ENCODE measurements at places on chromosomes 2 and 18.

DNA sequence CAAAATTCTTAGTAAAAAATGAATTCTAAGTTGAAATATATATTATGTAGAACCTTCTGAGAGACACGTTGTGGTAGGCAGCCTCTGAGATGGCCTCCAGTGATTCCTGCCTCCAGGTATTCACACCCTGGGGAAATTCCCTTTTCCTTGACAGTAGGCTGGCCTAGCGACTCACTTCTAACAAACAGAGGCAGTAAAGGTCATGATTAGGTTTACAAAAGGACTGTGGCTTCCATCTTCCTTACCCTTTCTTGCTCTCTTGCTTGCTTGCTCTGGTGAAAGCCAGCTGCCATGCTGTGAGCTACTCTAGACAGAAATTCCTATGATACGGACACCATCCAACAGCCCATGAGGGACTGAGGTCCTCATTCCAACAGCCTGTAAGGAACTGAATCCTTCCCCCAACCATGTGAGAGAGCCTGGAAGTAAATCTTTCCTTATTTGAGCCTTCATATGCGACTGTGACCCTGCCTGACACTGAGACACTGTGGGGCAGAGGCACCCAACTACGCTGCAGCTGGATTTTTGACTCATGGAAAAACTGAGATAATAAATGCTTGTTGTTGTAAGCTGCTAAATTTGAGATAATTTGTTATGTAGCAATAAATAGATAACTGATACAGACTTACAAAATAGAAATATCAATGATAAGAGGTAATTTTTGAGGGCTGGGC lies 32.7 kb upstream of the SERTAD2 start:
- DNase-seq = no peak

DNA sequence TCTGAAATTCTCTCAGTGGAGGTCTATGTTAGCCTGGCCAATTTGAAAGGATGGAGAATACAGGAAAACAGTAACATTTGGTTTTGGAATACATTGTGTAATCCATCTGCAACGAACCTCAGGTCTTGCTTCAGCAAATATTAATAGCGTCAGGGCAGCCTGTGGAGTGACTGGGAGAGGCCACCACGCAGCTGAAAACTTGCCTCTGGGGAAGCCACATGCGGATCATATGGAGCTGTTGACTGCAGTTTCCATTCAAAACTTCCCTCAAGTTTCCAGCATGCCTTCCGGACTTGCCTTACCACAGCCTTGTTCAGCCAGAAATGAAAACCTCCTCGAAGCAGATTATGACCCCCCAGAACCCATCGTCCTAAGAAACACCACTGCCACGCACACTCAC lies 25.7 kb downstream of the BCL11A start:
- DNase-seq = no peak

DNA sequence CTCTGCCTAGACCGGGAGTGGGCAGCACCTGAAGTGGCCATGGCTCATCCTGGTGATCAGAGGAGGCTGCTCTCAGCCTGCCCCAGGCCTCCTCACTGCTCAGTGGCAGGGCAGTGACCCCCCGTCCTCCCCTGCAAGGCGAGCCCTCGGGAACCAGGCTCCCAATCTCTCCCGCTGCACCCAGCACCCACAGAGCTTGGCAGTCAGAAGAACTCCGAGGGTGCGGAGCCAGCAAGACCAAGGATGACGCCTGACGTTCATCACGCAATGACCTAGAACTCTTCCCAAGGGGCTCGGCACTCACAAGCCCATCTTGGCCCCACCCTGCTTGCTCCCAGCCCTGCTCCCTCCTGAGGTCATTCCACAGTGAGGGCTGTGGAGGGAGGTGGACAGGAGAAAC lies 189.8 kb upstream of the SALL3 start:
- DNase-seq = no peak

- no peak for DNase-seq
Observed at GRCh38 chr18:62537946-62538345, 15.1 kb downstream of the ZCCHC2 start.

DNA sequence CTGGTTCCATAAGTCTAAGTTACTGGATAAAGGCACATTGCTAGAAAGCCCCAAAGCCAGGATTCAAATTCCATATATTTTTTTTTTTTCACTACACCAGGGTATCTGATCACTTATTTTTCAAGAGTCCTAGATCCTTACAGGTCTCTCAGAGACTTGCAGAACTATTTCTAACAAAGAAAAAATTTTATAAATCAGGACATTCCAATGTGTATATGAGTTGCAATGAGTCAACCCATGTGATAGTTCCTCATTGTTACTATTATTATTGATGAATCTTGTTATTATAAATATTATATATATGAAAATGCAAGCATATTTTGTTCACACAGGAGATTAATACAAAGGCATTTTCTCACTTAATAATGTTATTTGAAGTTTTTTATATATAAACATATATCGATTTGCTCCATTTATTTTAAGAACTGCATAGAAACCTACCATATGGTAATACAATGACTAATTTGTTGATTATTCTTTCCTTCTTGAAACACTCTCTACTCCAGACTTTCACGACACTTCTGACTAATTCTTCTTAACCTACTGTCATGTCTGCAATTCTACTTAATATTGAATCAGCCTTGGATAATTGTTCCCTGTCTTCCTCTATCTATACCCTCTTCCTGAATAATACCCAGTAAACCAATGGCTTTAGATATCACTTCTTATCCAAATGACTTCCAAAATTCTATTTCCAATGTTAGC lies 968.4 kb upstream of the NRXN1 start:
- DNase-seq = no peak

- DNase-seq = no peak
Observed at GRCh38 chr18:56314396-56314795, 324.0 kb downstream of the TXNL1 start.

DNA sequence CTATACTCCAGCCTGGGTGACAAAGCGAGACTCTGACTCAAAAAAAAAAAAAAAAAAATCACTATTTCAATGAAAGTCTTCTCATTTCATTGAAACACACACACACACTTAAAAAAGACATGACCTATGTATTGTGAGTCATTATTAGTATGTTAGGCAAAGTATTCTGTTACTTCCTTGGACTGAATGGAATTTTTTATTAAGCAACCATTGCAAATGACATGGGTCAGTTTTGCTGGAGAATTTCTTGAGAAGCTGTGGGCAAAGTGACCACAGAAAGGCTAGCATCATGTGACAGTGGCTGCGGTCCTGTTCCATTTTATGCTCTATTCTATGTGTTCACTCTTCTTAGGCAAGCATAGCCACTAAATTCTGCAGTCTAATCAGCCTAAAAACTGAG lies 695.7 kb downstream of the TDRD15 start:
- DNase-seq = no peak

DNA sequence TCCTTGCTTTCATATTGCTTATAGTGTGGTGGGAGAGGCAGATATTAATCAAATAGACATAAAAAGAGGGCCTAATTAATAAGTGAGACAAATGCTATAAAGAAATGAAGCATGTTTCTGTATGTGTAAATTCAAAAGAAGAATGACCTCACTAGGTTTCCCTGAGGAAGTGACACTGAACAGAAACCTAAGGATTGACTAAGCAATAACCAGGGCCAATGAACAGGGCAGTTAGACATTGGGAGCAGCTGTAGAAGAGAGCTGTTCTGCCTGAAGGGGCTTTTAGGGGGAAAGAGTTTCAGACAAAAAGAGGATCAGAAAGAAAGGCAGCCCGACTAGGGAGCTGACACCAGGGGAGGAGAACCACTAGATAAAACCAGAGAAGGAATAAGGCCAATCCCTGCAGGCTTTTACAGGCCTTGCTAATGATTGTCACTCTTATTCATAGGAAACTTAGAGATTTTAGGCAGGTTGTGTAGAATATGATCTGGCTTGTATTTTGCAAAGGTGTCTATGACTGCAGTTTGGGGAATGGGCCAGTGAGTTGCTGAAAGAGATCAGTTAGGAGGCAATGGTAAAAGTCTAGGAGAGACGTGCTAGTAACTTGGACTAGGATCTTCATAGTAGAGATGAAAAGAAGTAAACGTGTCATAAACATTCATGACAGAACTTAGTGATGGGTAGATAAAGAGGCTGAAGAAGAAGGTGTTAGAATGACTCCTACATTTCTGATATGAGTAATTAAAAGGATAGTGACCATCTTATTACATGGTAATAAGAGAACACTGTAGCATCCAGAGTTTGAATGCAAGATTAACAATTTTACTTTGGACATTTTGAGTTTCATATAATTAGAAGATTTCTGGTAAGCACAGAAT lies 26.8 kb upstream of the NABP1 start:
- DNase-seq = no peak

GRCh38 chr18:76980663-76981395 lies 151.8 kb downstream of the MBP start:
- no peak for DNase-seq

DNA sequence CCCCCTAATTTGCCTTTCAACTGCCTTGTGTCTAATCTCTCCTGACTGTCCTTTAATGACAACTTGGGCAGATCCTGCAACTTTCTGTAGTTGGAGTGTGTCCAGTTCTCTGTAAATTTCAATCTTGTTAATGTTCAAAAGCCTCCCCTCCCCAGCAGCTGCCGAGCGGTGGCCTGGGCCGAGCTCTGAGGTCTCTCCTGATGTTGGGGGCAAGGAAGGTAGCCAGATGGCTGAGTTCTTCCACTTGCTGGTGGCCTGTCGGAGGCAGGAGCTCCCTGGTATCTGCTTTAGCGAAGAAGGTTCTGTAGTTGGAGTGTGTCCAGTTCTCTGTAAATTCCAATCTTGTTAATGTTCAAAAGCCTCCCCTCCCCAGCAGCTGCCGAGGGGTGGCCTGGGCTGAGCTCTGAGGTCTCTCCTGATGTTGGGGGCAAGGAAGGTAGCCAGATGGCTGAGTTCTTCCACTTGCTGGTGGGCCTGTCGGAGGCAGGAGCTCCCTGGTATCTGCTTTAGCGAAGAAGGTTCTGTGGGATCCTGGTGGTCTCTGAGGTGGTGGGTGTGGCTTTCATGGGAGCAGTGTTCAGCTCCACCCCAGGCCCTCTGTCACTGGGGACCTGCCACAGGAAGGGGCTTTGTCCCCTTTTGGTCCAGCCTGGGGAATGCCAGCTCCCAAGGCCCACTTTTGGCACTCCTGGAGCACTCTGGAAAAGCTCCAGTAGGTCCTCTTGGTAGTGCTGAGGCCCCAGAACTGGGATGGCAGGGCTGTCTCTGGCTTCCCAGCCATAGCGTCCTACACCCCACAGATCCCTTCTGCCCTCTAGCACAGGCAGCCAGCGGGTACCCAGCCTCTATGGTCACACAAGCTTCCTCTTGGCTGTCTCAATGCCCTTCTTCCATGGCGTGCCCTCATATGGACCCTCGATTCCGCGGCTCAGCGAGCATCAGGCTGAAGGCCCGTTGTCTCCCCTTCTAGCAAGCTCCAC lies 211.9 kb downstream of the ALPK2 start:
- DNase-seq = no peak

DNA sequence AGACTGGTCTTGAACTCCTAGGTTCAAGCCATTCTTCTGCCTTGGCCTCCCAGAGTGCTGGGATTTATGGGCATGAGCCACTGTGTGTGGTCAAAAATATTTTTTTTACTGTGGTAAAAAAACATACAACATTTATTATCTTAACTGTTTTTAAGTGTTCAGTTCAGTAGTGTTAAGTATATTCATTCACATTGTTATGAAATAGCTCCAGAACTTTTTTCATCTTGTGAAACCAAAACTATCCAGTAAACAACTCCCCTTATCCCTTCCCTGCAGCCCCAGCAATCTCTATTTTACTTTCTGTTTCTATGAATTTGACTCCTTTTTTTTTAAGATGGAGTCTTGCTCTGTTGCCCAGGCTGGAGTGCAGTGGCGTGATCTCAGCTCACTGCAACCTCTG lies 9.3 kb downstream of the RMC1 start:
- no peak for DNase-seq

GRCh38 chr2:41994661-41995060 lies 53.2 kb upstream of the PKDCC start:
- DNase-seq = no peak

DNA sequence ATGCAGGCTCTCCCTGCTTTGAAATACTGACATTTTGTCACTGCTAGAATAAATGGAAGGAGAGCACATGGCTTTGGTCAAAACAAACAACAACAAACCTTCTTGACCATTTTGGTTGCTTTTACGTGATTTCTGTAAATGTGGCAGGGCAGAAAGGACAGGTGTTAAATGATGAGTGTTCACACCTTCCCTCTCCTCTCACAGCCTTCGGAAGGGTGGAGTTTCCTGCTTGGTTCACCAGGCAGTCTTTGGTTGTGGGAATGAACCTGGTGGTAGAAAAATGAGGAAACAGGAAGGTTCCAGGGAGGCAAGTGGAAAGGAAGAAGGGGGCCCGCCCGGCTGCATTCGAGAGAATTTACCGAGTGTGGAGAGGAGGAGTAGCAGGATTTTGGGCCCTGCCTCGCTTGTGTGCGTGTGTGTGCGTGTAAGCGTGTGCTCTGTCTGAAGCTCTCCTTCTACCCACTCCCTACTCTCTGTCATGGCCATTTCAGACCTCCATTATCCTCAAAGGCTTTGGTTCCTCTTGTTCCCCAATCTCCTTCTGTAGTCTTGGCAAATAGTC lies 23.7 kb upstream of the SPP2 start:
- no peak for DNase-seq

DNA sequence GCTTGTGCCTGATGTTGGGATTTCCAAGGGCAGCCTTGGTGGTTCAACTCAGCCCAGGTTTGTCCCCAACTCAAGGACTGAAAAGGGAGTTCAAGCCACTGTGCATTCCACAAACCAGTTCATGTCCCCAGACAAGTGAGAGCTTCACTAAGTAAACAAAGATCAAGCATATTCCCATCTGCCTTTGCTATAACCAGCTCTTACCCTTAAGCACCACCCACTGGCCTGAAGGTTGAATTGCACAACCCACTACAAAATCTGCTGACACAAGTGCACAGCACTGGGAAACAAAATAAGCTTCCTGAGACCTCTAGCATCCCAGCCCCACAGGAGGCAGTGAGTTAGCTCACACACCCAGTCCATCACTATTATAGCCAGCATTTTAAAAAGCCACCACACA lies 516.7 kb downstream of the NR4A2 start:
- no peak for DNase-seq

DNA sequence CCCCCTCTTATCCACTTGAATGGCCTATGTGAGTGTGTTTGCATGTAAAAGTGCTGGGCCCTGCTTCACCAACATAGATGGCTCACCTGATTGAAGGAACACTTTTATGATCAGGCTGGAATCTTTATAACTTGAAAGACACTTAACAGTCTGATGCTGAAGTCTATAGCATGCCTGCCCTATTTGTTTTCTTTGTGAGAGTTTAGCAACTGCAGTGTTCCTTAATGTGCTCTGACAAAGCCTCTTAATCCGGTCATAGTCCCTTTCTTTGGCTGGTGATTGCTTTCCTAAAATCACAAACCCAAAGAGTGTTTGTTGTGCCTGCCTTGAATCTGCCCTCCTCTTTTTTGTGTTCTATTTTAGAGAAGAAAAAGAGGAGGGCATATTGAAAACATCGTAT lies 1382.8 kb upstream of the CELF4 start:
- DNase-seq = no peak

GRCh38 chr2:68992933-68993332 lies 18.5 kb downstream of the GKN1 start:
- DNase-seq = no peak

Data from stimulated activated CD8-positive, alpha-beta memory T cell treated with anti-CD3 and anti-CD28 coated beads, Interleukin-4, amount 100 ng/mL, for 1 hour (primary cell).